ENCODE measurements at places on chromosomes 3 and 15. TPM values are rescaled to one million over a fixed set of nuclear protein-coding genes. Genes with fewer than 3 reads are reported as not detected.

GRCh38 chr3:57756528-57757401 lies 656 bp downstream of the SLMAP start:
- H3K27ac ChIP-seq: peak overlapping the region; percentile 92
- peak; percentile 64 for DNase-seq
- no peaks in the 10 kb centered on the region for H3K27me3 ChIP-seq
- H3K4me1 ChIP-seq: peaks cover 36% of the 10 kb centered on the region
- H3K4me3 ChIP-seq: peak overlapping the region; percentile 73
- peaks cover 43% of the 10 kb centered on the region for H3K36me3 ChIP-seq

DNA sequence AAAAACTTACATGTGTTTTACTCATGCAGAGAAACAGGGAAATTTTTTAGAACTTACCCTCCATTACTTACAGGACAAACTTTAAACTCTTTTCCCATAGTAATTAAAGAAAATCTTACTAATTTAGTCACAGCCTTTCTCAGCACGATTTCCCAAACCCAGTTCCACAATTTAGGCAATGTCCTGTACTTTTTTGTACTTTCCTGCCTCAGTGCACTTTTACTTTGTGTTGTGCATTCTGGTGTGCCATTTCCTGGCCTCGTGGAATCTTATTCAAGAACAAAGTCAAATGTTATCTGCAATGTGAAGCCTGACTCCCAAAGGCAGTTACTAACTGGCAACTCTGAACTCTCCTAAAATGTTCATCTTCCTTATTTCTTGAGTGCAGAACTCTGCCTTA lies 1.9 kb downstream of the SLC33A1 start:
- H3K27me3 ChIP-seq: no peaks in the 10 kb centered on the region
- no peak for DNase-seq
- H3K4me1 ChIP-seq: peaks cover 19% of the 10 kb centered on the region
- peaks cover 24% of the 10 kb centered on the region for H3K36me3 ChIP-seq
- H3K4me3 ChIP-seq: peak overlapping the region; percentile 74

The GOLGA6D gene
- total RNA-seq: not detected

DNA sequence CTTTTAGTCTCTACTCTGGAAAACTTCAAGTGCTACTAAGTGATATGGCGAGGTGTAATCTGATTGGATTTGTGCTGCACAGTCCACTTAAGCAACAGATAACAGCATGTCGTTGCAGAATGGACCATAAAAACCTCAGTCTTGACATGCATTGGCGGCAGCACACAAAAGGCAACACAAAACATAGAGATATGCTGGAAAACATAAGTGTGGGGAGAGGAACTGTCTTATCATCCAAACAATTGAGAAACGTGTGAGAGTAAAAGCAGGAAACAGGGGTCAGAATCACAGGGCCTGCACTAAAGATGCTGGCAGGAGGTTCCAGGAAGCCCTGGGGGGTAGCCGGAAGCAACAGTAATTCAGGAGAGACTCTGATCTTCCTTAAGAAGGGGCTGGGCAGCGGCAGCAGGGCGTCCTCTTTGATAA lies 82.1 kb downstream of the CGNL1 start:
- H3K4me3 ChIP-seq: no peak overlapping the region
- no peaks in the 10 kb centered on the region for H3K36me3 ChIP-seq
- no peak overlapping the region for H3K27ac ChIP-seq
- DNase-seq: no peak

GRCh38 chr3:45841420-45841756 lies 531 bp downstream of the LZTFL1 start:
- H3K4me3 ChIP-seq: peak overlapping the region; percentile 72
- peak; percentile 25 for DNase-seq
- no peaks in the 10 kb centered on the region for H3K27me3 ChIP-seq
- H3K27ac ChIP-seq: peak overlapping the region; percentile 79
- H3K36me3 ChIP-seq: no peaks in the 10 kb centered on the region
- peaks cover 9% of the 10 kb centered on the region for H3K4me1 ChIP-seq

- no peaks in the 10 kb centered on the region for H3K36me3 ChIP-seq
- no peak overlapping the region for H3K27ac ChIP-seq
- H3K27me3 ChIP-seq: no peaks in the 10 kb centered on the region
- H3K4me1 ChIP-seq: no peaks in the 10 kb centered on the region
Measured at GRCh38 chr3:41569632-41570305, 370.5 kb downstream of the CTNNB1 start.

The IL17RD gene
- total RNA-seq: not detected

- peaks cover 6% of the 10 kb centered on the region for H3K4me1 ChIP-seq
- H3K27ac ChIP-seq: no peak overlapping the region
- peaks cover 62% of the 10 kb centered on the region for H3K36me3 ChIP-seq
- H3K4me3 ChIP-seq: no peak overlapping the region
Measured at GRCh38 chr3:52469001-52469400, 13.6 kb downstream of the NISCH start.

DNA sequence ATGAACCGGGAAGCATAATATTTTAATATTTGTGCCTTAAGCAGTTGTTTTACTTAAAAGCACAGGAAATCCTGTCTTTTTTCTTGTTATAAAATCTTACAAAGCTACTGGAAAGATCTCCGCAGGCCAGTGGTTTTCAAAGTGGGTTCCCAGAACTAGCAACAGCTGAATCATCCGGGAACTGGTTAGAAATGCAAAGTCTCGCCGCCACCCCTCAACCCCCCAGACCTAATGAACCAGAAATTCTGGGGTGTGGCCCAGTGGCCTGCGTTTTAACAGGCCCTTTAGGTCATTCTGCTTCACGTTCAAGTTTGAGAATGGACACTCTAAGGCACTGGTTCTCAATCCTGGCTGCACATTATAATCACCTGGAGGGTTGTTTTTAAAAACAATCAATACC lies 74.7 kb downstream of the PDZRN3 start:
- no peaks in the 10 kb centered on the region for H3K36me3 ChIP-seq
- H3K4me1 ChIP-seq: peaks cover 13% of the 10 kb centered on the region
- no peak overlapping the region for H3K4me3 ChIP-seq
- H3K27me3 ChIP-seq: no peaks in the 10 kb centered on the region
- no peak for DNase-seq
- no peak overlapping the region for H3K27ac ChIP-seq

DNA sequence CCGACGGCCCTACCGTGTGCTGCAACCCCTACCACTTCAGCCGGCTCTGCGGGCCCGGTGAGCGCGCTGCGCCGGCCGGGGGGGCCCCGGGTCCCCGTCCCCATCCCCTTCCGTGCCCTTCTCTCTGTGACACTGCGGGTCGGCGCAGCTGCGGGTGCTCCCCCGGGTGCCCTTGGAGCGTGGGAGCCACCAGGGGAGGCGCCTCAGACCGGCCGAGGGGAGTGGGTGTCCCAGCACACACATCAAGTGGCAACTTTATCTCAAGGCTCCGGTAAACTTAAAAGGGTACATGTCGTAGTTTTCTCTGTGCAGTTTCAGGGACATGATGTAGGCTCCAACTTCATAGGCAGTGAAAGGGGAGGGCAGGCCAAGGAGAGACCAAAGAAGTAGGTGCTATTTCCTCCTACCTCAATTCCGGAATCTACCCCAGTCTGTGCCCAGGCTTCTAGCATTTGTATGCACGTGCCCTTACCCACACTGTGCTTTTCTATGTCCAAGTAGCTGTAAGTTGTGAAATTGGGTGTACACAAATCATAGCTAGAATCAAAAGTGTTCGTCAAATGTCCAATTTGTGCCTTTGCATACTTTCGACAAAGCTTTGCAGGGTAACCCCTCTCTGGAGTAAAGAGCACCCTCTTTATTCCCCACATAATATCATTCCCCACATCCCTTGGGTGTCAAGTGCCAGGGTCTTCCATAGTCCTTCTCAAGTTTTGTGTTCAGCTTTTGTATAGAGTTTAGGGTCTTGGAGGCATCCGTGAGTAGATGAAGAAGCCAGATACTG lies 2.2 kb downstream of the SMAD6 start:
- no peak overlapping the region for H3K27ac ChIP-seq
- H3K36me3 ChIP-seq: peaks cover 60% of the 10 kb centered on the region
- no peaks in the 10 kb centered on the region for H3K27me3 ChIP-seq

- no peak for DNase-seq
- H3K4me3 ChIP-seq: no peak overlapping the region
- no peaks in the 10 kb centered on the region for H3K27me3 ChIP-seq
- H3K4me1 ChIP-seq: no peaks in the 10 kb centered on the region
Measured at GRCh38 chr15:73321496-73322450, 47.0 kb downstream of the HCN4 start.

GRCh38 chr3:45692866-45693265 lies 3.7 kb downstream of the SACM1L start:
- H3K4me3 ChIP-seq: no peak overlapping the region
- peaks cover 11% of the 10 kb centered on the region for H3K4me1 ChIP-seq
- peaks cover 25% of the 10 kb centered on the region for H3K36me3 ChIP-seq
- DNase-seq: no peak
- H3K27ac ChIP-seq: no peak overlapping the region

GRCh38 chr3:56593455-56594158 lies 36.6 kb downstream of the CCDC66 start:
- H3K4me1 ChIP-seq: no peaks in the 10 kb centered on the region
- no peak for DNase-seq
- H3K4me3 ChIP-seq: no peak overlapping the region
- H3K27ac ChIP-seq: no peak overlapping the region

The TMEM158 gene
- total RNA-seq: 11.4 TPM

GRCh38 chr15:25682340-25682739 lies 180.8 kb downstream of the ATP10A start:
- no peaks in the 10 kb centered on the region for H3K27me3 ChIP-seq
- H3K36me3 ChIP-seq: peaks cover 56% of the 10 kb centered on the region
- no peak overlapping the region for H3K4me3 ChIP-seq
- H3K27ac ChIP-seq: no peak overlapping the region

The RYR3 gene
- 7.9 TPM for total RNA-seq

GRCh38 chr3:158750016-158750415 lies 17.8 kb upstream of the RARRES1 start:
- no peak overlapping the region for H3K4me3 ChIP-seq
- H3K27ac ChIP-seq: no peak overlapping the region
- H3K27me3 ChIP-seq: no peaks in the 10 kb centered on the region
- H3K4me1 ChIP-seq: peaks cover 22% of the 10 kb centered on the region
- H3K36me3 ChIP-seq: no peaks in the 10 kb centered on the region
- no peak for DNase-seq

Measured in SJSA1 (cell line).